Eye (tissue), 1 donor: ENCODE measurements at places on chromosomes 5 and 9.
A peak's percentile ranks its signal among the peaks of the same experiment; 100 is the strongest.

DNA sequence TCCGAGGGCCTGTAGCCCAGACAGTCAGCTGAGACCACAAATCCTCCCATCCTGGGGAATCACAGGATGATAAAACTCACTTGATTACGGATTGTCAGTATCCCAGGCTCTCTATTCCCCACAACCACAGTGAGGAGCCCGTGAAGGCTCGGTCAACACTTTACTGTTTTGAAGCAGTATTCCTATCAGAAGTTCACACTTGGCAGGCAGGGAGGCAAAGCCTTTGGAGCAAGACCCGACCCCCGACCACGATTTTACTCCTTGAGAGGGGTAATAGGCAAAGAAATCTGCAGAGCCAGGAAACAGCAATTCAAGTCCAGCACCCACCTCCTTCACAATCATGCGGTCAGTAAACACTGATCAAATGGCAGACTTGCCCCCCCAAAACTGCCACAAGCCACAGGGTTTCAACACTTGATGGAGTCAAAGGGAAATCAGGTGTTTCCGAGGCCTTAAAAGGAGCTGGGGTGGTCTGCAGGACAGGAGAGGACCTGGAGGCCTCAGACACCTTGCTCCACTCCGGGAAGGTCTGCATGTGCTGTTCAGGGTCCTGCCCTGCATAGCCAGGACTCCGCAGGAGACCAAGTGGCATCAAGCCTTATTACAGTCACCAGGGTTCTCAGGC lies 25.2 kb downstream of the BICD2 start:
- no peak for DNase-seq

DNA sequence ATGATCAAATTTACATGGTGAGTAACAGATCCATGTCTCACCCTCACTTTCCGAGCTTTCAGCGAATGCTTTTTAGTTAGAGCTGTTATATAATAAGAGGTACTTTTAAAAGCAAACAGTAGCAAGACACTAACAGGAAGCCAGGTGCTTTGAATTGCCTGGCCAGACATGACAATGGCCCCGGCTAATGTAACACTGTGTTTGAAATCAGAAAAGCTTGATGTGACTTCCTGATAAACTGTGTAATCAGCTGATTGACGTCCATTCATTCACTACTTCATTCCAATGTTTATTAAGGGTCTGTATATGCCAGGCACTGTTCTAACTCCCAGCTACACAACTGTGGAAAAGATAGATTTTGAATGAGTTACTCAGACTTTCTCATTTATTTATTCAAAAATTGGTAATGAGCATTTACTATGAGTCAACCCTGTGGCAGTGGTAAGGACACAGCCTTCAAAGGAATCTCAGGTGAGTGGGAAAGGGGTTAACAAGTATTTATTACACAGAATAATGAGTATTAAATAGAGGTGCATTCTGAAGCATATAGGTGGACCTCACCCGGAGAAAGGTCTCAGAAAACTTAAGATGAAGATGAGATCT lies 26.6 kb downstream of the DPYSL3 start:
- no peak for DNase-seq

DNA sequence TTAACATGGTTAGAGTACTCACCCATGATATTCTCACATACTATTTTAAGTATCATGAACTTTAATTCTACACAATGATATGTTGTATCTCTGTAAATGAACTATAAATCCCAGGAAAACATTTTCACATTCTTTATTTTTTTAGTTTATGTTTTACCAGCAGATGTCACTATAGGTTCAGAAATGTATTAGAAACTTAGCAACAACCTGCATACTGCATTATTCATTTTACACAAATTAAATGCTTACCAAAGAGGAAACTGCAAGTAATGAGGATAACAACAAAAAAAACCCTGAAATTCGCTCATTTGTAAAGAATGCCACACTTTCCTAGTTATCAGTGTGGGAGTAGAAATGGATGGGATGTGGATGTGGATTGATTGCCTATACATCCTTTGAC lies 217.5 kb upstream of the OTULINL start:
- DNase-seq = peak; percentile 35

DNA sequence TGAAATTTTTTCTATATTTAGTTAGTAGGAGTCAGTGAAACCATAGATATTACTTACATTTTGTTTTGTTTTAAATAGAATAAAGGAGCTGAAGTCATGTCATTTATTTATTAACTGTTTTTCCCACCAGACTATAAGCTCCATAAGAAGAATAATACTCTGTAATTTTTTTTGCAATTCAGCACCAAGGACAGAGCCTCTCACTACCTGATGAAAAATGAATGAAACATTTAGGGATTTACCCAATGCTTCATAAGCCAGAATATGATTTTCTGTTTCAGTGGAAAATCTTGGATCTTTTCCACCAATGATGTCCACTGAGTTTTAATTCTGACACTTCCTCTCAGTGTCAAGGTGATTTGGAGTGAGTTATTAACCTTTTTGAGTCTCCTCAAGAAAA lies 624.9 kb upstream of the GRAMD2B start:
- peak; percentile 82 for DNase-seq

- no peak for DNase-seq
Measured at GRCh38 chr5:121550989-121551388, 300.7 kb upstream of the FTMT start.
